ENCODE measurements at places on chromosomes 6 and 20.
A peak's percentile ranks its signal among the peaks of the same experiment; 100 is the strongest.

DNA sequence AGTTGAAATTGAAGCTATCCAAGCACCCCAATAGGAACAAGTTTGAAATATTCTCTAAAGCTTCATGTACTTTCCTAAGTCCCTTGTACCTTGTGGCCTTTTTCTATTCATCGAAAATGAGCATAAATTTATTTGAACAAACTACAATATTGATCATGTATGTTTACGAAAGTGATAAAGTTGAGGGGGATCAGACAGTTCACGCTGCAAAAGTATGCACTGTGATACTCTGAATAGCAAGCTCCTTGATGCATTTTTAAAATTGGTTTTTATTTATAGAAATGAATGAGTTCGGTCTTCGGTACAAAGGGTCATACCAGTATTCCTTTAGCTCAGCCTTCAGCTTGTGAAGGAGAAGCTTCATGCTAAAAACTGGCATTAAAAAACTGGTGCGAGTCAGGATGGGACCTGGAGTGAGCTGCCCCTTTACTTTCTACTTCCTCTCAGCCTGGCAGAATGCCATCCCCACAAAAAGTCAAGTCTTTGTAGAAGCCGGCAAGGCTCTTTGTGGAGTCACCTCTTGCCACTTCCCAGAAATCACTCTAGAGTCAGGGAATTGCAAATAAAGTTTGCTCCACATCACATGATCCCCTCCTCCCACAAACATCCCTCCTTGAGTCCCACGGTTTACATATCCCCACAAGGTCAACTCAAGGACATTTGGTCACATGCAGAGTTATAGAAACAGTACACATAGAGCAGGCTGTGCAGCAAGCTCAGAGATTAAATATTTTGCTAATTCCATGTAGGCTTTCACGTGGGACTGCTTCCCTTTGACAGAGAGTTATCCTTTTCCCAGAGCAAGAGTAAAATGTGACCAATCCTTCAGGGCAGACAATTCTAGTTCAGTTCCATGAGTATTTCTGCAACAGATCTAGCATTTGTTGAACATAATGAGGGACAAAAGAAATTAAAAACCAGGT lies 34.6 kb upstream of the ADGRF1 start:
- no peak for DNase-seq

- no peak for DNase-seq
Measured at GRCh38 chr20:2804852-2805688, 4.6 kb upstream of the CPXM1 start.

DNA sequence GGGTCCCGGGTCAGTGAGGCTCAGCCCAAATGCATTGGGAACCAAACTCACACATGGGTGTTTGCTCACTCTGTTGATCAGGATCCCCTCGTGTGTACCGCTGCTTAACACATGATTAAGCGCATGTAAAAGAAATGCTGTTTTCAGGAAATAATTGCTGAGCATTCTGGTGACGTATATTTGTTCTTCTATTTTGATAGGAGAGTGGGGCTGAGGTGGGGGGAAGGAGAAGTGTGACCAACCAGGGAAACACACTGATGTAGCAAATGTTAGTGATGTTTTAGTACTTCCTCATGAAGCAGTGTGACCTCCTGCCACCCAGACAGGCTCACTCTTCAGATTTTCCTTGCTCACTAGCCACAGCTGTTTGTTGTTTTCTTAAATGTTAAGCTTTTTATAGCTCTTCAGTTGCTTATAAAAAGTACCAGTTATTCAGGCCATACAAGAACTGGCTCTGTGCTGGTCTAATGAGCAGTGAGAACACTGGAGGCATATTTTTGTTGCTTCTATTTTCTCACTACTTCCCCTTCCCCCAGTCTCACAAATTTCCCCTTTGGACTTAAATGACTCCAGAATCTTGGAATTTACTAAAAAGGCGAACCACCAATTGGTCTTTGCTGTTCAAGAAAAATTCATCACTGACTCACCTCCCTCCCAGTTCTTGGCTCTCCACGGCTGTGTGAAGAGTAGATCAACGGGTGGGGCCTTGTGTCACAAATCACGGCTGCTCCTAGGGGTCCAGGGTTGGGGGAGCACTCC lies 79.2 kb upstream of the BACH2 start:
- DNase-seq = no peak

DNA sequence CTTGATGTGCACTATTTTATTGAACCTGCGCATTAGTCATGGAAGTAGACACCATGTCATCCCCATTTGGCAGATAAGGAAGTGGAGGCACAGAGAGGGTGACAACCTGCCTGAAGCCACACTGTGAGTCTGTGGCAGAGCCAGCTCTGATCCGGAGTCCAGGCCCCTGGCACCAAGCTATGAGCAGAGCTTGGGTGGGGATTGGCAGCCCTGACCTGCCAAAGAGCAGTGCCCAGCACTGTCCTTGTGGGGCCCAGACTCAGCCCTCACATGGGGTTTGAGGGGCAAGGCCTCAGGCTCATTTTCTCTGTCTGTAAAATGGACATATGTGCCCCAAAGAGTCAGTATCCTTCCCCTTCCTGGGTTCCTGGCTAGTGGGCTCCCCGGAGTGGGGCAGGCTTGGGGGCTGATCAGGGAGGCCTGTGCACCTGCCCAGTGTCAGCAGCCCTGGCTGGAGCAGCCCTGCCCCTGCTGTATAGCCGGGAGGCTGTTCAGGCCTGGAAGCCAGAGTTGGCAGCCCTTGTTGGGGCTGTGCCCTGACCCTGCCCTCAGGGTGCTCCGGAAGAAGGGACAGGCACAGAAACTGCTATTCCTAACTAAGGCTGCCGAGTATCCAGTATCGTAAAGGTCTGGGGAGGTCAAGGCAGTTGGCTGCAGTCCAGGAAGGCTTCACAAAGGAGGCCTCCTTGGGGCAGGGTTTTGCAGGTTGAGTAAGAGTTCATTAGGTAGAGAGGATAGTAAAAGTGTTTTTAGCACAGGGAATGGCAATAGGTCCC lies 38.7 kb downstream of the TGM2 start:
- no peak for DNase-seq

- no peak for DNase-seq
Measured at GRCh38 chr6:35948725-35949124, 27.8 kb upstream of the SRPK1 start.

GRCh38 chr6:1631251-1631650 lies 21.5 kb downstream of the FOXC1 start:
- no peak for DNase-seq

GRCh38 chr20:63273635-63274380 lies 1.2 kb downstream of the ARFGAP1 start:
- no peak for DNase-seq

GRCh38 chr6:123715006-123715863 lies 78.5 kb upstream of the TRDN start:
- DNase-seq = no peak

DNA sequence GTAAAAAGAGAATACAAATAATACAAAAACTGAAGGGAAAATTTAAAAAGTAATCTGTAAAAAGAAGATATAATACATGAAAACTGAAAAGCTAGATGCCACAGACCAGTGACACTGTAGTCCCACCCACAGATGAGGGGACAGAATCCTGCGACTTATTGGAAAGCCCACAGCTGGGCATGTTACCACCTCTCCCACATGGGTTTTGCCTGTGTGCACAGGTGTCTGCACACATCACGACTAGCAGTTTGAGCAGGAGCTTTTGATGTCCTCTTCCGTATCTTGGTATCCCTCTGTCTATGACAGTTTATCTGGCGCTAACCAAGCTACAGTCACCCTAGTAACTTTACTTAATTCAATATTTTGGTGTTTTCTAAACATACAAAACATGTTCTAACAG lies 291.1 kb upstream of the EXOC2 start:
- no peak for DNase-seq

DNA sequence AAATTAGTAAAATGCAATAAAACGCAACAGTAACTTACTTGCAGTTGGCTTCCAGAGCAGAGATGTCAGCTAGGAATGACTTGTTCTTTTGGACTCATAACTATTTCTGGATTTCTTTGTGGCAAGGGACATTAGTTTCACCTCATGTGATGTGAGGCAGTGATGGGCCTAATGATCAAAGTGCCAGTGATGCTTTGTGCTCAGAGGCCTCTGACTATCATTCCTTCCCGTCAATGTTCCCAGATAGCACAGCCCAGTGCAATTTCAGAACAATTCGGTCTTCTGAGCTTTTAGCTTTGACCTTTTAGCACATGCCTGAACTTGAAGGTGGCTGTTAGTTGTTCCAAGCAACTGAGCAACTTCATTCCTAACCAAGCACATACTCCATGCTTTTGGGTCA lies 596.8 kb downstream of the TFAP2B start:
- no peak for DNase-seq

DNA sequence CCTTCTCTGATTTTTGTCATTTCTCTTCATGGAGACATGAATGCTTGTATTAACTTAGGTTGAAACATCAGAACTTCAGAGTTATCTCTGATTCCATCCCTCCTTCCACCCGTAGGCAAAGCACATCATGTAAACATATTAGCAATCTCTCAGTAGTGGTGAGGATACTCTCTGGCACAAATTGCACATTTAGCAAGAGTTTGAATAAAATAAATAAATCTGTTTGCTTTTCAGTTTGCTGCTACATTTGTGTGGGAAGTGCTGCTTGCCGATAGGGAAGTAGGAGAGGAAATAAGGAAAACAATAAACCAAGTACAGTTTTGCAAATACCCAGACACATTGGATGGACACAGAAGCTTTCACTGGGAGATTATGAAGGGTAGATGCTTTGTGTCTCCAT lies 359.0 kb downstream of the BCKDHB start:
- no peak for DNase-seq

GRCh38 chr20:38275815-38276550 lies 15.4 kb upstream of the KIAA1755 start:
- no peak for DNase-seq

DNA sequence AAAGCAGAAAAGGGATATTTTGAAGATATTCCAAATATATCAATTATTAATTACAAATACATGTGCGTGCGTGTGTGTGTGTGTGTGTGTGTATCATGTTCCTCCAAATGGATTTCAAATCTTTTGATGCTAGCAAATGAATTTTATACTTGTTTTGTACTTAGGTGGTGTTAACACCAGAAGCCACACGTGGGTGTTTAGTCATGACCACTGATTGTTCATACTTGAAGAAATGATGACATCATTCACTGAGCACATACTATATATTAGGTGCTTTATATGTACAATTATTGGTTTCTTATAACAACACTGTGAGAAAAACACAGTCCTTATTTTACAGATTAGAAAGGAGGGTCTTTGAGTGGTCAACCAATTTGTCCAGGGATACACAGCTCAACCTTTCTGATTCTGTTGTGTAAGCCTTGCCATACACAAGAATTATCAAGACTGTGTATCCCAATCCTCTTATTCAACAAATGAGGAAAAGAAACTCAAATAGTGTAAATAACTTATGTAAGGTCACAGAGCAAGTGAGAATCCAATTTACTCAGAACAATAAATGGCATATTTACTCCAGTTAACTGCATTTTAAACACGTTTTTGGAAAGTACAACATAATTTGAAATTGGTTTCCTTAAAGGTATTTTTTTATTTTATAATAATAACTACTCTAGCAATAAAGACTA lies 88.5 kb downstream of the BCAS1 start:
- DNase-seq = no peak

DNA sequence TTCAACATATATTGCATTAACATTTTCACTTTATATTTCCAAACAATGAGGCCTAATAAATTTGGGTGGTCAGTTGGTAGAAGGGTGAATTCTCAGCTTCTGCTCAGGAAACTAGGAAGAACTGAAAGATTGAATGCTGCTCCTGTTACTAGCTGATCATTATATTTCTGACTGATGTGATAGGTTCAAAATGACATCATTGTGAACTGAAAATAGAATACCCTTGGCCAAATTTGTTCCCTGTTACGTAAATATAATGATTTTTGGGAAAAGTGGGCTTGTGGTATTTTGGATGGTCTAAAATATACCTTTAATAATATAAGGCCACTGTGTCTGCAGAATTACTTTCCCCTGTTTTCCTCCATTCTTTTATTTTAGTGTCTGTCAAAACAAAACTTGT lies 2.8 kb downstream of the UST start:
- no peak for DNase-seq

DNA sequence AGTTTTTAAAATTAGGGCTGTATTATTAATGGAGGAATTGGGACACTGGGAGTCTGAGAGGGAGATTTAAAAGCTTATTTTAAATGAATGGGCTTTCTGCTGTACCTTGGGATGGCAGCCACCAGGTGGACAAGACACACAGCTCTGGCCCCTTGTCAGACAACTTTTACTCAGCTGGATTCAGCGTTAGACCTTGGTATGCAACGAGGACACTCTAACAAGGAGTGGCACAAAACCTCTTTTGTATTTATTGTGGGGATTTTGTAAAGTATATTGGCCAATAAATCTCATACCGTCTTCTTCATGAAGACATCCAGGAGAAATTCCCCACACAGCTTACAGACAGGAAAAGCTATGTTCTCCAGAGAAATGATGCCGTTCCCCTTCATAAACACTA lies 105.7 kb downstream of the LCA5 start:
- DNase-seq = no peak

- DNase-seq = peak; percentile 12
Measured at GRCh38 chr6:14664112-14664601, 546.6 kb downstream of the CD83 start.

GRCh38 chr6:154112181-154112809 lies 73.3 kb downstream of the OPRM1 start:
- no peak for DNase-seq

GRCh38 chr6:92922216-92922806 lies 497.0 kb downstream of the EPHA7 start:
- no peak for DNase-seq

DNA sequence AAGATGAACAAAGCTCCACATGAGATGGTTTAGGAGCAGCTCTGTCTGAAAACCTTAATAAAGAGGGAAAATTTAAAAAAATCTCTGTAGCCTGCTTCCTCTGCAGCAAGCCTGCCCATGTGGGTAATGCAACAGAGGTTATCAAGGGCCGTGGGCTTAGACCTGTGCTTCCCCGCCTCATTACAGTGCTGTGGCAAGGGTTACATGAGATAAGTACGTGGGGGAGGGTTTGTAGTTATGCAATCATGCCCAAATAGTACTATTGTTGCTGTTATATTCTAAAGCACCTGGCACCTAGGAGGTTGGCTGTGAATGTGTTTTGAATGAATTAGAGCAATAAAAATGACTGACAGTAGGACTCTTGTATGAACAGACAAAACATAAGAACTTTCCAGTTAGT lies 68.3 kb downstream of the PKHD1 start:
- DNase-seq = no peak

GRCh38 chr6:18259675-18260447 lies 4.5 kb downstream of the DEK start:
- no peak for DNase-seq

DNA sequence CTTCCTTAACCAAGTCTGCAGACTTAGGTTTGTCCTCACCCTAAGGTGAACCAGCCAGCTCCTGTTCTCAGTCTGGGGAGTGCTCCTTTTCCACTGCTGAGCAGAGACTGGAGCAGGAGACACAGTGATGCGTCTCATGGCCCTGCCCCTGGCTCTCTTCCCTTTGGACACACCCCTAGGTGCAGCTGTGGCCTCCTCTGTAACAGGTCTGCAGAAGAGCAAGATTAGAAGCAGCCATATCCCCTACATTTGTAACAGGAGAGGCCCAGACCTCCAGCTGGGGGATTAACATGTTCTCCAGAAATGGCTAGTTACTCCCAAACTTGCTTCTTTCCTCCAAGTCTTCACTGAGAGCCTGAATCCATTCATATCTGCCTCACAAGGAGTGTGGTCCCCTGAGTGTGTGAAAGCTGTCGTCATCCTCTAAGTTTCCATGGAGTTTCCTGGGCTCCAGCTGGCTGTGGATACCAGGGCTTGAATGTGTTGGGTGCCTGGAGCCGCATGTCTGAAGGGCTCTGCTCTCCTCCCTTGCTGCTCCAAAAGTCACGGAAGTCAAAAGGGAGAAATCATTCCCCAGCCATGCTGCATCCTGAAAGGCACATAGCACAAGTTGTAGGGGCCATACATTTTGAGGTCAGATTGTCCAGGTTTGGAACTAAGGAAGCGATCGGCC lies 57.7 kb downstream of the PPP1R14C start:
- no peak for DNase-seq
